ENCODE measurements at places on chromosomes 13 and 19. TPM values are rescaled to one million over a fixed set of nuclear protein-coding genes. Genes with fewer than 3 reads are reported as not detected.

Gene THSD8
- 6.9 TPM for total RNA-seq

Gene SIGLEC11
- total RNA-seq: not detected

Gene METTL21C
- total RNA-seq: not detected

Gene DLEU7
- not detected for total RNA-seq

Gene HAUS5
- 6.3 TPM for total RNA-seq

Gene CDC16
- 72.4 TPM for total RNA-seq

Gene SUGP2
- 69.1 TPM for total RNA-seq

Gene KLC3
- total RNA-seq: 3.9 TPM

Gene LGALS7B
- 2.6 TPM for total RNA-seq

Gene FGF9
- total RNA-seq: not detected

Gene LYPD3
- 3.1 TPM for total RNA-seq

Gene C19orf81
- not detected for total RNA-seq

Gene LCP1
- total RNA-seq: 0.88 TPM

Gene HCST
- not detected for total RNA-seq

Gene PINLYP
- total RNA-seq: not detected

Gene ZNF530
- 2.4 TPM for total RNA-seq

Gene LRRC63
- not detected for total RNA-seq

Gene ZNF730
- total RNA-seq: not detected

Gene TARM1
- not detected for total RNA-seq

Gene KLK4
- not detected for total RNA-seq

Gene GPR18
- total RNA-seq: not detected

Gene TMEM86B
- total RNA-seq: 4.2 TPM

Data from MCF 10A (cell line).